Stimulated activated CD8-positive, alpha-beta memory T cell treated with anti-CD3 and anti-CD28 coated beads, Interleukin-15, amount 100 ng/mL, for 24 hours (primary cell): ENCODE measurements at places on chromosomes 5 and 9.

GRCh38 chr9:2332663-2333062 lies 288.9 kb upstream of the VLDLR start:
- no peak for DNase-seq

DNA sequence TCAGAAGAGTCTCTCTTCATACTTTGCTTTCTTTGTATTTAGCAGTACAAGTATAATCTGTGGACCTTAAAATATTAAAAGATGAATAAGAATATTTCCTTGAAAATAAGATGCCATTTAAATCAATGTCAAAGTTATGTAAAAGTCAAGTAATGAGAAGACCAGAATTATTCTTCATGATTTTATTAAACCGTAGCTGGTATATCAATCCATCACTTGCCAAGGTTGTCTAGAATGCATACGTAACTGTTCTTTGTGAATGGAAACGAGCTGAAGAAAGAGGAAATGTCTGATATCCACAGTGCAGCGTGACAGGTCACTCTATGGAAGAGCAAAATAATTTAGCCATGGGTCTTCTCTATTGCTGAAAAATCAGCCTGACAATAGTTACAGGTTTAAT lies 488.7 kb upstream of the CCNG1 start:
- DNase-seq = no peak

DNA sequence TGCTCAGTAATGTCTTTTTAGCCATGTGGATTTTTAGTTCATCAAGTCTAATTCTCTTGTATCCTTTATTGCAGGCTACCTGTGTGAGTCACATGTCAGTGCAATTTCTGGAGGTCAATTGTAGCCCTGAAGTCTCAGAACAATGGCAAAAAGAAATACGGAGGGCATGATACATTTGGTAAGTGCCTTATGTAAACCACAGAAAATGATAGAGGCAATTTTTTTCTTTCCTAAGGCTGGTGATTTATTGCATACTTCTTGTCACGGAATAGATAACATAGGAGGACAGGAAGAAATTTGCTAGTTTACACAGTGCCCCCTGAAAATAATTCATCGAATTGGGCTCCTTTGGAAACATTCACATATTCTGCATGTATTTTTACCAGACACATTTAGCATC lies 235.9 kb downstream of the DMRTA1 start:
- no peak for DNase-seq

GRCh38 chr9:89920131-89920530 lies 315.3 kb downstream of the GADD45G start:
- no peak for DNase-seq

DNA sequence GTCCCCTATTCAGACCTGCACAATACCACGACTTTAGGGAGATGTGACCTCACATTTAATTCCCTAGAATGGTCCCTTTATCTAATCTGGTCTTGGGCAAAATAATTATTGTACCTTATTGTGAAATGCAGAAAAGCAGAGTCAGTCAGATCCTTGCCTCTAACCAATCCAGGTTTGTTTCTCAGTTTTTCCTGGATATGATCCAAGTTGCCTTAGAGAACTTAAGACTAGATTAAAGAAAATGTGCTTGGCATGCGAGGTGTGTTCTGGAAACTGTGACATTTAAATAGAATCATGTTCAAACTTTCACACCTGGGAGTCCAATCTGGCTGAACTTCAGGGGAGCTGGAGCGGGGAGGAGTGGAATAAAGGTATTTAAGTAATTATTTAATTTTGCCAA lies 696.2 kb downstream of the DNAH5 start:
- no peak for DNase-seq

DNA sequence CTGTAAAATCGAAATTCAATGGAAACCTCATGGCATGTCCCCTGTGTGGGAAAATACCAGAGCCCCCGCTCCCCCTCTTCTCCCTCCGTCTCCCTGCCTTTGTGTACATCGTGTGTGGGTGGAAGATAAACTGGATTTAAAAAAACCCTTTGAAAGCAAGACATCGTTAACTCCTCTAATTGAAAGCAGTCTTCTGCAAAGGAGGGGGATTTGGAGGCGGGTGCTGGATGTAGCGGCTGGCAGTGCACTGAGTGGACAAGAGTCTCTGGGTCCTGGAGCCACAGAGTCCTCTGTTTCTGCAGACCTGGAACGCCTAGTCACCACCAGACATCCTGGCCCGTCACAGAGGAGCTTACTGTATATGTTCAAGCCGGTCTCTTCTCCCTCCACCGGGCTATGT lies 169.4 kb downstream of the PAPPA start:
- no peak for DNase-seq

- DNase-seq = no peak
Measured at GRCh38 chr5:102289251-102289899, 6.7 kb downstream of the SLCO4C1 start.

DNA sequence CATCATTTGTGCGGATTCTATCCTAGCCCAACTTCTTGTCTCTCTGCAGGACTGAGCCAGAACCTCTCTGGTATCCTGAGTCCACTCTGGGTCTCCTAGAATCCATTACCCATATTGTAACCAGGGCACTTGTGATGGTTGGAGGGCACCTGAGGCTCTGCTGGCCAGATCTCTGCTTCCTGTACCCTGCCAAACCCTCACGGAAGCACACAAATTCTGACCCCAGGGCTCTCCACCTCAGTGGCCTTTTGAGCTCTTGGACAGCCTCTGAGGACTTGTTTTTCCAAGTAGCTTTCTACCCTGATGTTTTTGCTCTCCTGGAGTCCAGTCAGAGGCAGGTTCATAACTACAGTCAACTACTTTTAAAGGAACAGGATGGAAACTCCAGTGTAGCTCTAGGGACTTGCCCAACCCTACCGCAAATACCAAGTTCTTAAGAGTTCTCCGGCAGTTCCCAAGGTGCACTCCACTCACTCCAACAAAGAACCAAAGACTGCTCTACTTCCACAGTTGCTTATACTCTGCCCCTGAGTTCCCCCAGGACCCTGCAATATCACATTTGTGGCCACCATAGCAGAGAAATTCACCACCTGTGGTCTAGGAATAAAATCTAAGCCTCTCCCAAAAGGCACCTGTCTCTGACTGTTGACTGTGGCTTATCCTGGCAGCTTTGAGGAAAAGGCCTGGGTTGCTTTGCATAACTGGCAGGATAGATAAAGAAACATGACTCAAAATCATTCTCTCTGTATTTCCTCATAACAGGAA lies 9.6 kb downstream of the PIP5K1B start:
- no peak for DNase-seq

GRCh38 chr5:17185773-17186172 lies 31.7 kb upstream of the BASP1 start:
- DNase-seq = no peak

GRCh38 chr5:172187118-172188032 lies 649 bp downstream of the STK10 start:
- DNase-seq = no peak

DNA sequence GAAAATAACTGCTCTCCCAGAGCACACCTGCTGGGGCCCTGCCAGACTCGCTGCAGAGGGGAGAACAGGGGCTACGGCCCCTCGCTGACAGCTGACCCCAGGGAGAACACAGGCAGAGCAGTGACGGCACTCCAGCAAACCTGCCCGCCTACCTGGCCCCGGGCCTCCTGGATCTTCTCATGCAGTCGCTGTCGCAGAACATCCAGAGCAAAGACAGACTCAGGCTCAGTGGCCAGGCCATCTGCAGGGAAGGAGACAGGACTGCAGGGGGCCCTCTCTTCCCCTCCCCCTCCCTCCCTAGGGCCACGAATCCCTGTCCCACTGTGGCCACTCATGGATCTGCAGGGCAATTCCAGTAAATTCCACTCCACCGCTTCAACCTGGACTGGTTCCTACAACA lies 2.4 kb downstream of the SURF6 start:
- DNase-seq = no peak

GRCh38 chr5:137831526-137831925 lies 36.1 kb upstream of the MYOT start:
- DNase-seq = no peak

DNA sequence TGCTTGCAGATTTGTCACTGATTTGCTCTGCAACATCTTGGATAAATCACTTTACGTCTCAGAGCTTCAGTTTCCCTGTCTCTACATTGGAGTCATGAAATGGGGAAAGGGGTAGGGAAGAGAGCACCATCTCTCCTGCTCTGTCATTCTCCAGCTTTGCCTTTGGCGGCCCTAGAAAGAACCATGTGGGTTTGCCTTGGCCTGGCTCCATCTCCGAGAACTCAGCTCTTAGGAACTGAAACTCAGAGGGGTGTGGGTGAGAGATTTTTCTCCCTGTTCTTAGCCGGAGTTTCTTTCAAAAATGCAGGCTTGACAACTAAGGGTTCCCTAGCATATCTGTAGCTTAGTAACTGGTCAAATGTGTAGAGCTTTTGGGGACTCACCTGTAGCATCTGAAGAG lies 123.5 kb downstream of the SMARCA2 start:
- no peak for DNase-seq

DNA sequence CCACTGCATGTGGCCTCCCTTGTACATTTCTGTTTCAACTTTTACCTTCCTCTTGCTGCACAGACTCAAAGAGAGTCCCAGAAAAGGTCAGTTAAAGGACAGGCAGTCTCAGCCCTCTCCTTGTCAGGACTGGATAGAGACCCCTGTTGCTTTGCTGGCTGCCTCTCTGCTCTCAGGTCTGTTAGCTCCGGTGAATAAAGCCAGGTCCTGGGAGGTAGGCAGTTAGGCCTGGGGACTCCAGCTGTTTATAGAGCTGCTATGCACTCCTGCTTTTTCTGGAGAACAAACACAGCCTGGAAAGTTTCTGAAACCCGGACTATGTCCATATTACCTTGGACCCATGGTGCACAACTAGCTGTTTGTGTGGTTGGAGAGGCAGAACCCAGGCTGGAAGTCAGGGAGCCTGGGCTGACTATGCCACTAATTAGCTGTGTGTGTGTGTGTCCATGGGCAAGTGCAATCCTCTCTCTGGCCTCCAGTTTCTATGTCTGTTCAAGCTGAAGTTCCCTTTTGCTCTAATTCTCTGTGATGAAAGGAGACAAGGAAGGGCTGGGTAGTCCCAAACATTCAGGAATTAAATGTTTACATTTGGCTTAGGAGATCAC lies 42.9 kb downstream of the GLRA1 start:
- no peak for DNase-seq

GRCh38 chr9:130467316-130467715 lies 22.6 kb downstream of the ASS1 start:
- DNase-seq = no peak

DNA sequence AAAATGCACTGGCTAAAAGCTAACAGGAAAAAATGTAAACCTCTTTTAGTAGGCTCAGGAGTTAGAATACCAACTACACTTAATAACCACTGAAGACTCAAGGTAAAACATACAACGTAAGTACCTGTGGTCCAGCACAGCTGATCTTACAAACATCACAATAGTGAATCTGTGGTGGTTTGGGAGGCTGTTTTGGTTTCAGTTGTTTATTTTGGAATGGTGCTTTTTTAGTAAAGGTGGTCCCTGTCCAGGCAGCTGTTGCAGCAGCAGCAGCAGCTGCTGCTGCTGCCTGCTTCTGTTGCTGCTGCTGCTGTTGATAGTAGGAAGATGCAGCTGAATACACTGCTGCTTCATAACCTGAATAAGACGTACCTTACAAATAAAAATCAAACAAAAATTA lies 37.9 kb downstream of the ZFR start:
- DNase-seq = no peak

- no peak for DNase-seq
Measured at GRCh38 chr5:116600876-116601275, 26.3 kb upstream of the SEMA6A start.

GRCh38 chr9:5819174-5819573 lies 13.7 kb downstream of the ERMP1 start:
- DNase-seq = no peak

DNA sequence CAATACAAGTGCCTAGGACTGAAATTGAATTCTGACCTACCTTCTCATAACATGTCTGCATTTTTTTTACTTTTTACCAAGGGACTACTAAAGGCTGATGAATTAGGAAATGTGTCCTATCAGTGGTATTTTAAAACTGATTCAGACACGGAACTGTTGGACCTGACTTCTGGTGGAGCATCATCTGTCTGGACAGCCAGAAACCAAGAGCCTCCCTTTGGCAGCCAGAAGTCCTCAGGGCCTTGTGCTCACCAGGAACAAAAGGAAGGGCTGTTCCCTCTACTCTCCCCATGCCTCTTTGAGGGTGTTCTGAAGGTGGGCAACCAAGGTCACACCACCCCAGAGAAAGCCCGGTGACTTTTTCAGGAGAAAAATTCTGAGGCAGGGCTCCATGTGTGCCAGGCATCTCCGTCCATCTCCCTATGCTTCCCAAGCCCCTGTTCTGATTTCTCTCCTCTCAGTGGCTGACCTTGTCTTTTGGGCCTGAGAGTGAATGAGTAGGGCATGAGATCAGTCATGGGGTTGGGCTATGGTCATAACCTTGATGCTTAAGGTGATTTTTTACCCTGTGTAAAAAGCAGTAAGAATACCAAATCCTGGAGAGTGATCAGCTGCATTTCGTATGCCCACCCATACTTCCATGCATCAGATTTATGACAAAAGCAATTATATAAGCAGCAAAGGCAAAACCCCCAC lies 143.7 kb downstream of the SCAMP1 start:
- no peak for DNase-seq

- no peak for DNase-seq
Measured at GRCh38 chr9:127122176-127123063, at the start of gene ANGPTL2. TSS of gene ANGPTL2 (minus strand) at chr9:127122635. CDS start at chr9:127108731, 13,904 bp downstream.

GRCh38 chr5:14215901-14216300 lies 72.8 kb downstream of the TRIO start:
- DNase-seq = no peak

- DNase-seq = no peak
Measured at GRCh38 chr5:142408536-142408935, 83.7 kb upstream of the SPRY4 start.
